ENCODE measurements at places on chromosomes 2 and 18.

- no peak for DNase-seq
Observed at GRCh38 chr2:100235098-100235497, 87.2 kb downstream of the LONRF2 start.

GRCh38 chr18:62321201-62321600 lies 3.9 kb upstream of the TNFRSF11A start:
- no peak for DNase-seq

- no peak for DNase-seq
Observed at GRCh38 chr2:224400886-224401632, 848 bp downstream of the FAM124B start.

DNA sequence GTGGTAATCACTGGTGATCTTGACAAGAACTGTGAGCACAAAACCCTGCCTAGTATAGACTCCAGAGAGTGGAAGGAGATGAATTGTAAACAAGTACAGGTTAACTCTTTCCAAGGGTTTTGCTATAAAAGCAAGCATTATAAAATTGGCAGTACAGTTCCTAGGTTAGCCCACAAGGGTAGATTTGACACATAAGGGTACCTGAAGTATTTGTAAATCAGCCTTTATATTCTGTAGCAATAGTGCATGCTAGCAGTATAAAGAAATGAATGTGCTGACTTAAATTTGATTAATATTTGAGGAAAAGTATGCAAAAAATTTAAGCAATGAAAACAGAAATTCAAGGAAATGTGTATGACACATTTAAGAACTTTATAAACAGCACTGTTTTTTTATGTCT lies 42.4 kb downstream of the SP3 start:
- no peak for DNase-seq

- DNase-seq, result no peak
Observed at GRCh38 chr2:44269831-44270230, 5.4 kb upstream of the SLC3A1 start.

GRCh38 chr2:151052850-151053660 lies 208.6 kb downstream of the RBM43 start:
- no peak for DNase-seq

DNA sequence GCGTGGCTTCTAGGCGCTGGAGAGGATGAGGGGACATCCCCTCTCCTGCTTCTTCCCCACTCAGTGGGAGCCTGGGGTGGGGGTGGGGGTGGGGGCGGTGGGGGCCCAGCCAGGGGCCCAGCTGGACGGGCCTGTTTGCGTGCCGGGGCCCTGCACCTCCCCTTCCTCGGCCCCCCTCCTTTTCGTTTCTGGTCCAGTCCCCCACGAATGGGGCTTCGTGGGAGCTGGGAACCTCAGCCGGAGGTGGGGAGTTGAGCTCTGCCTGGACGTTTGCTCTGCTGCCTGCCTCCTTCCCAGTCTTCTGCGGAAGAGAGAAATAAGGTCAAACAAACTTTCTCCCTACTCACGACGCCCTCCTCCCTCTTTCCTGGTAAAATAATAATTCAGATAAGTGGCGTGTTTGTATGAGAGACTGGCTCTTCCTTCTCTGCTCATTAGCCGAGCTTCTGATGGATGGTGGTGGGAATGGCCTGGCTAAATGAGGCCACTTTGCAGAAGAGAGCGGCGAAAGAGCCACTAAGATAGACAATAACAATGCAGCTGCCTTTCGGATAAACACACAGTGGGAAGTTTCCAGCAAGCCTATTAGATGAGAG lies 782 bp downstream of the MTA3 start:
- DNase-seq, result no peak

GRCh38 chr18:76712511-76713140 lies 109.7 kb upstream of the ZNF236 start:
- DNase-seq, result no peak

DNA sequence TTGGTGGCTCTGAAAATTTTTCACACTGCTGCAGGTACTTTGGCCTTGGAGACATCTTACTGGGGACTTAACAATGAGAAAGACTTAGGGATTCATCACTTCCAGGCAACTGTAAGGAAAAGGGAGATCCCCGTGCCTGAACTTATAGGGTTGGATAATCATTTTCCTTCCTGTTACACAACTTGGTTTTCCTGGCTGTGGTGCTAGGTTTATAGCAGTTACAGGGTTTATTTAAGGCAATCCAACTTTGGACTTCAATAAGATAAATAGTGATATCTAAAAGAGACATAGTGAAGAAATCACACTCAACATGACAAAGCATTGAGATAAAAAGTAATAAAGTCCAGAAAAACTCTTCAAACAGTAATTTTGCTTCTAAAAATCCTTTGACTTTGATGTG lies 70.2 kb upstream of the RAPH1 start:
- DNase-seq, result no peak

DNA sequence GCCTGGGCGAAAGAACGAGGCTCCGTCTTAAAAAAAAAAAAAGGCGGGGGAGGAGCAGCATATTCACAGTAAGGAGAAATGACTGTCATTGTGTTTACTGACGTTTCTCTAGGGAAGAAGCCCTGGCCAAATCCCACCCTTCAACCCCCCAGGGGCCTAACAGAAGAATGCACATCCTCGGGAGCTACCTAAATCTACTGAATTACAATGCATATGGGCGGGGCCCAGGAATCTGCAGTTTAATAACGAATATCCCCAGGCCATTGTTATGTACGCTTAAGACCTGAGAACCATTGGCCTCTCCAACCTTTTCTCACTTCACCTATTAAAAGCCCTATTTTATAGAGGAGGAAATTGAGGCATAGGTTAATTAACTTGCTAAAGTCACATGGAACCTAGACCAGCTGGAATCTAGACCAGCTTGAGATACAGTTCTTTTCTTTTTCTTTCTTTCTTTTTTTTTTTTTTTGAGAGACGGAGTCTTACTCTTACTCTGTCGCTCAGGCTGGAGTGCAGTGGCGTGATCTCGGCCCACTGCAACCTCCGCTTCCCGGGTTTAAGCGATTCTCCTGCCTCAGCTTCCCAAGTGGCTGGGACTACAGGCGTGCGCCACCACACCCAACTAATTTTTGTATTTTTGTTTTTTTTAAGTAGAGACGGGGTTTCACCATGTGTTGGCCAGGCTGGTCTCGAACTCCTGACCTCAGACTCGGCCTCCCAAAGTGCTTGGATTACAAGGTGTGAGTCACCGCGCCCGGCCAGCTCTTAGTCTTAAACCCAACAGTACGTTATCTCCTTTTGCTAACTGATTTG lies 708 bp upstream of the RIF1 start:
- no peak for DNase-seq

- no peak for DNase-seq
Observed at GRCh38 chr2:41234093-41234492, 782.2 kb upstream of the SLC8A1 start.

- no peak for DNase-seq
Observed at GRCh38 chr18:12074736-12075135, 18.9 kb upstream of the ANKRD62 start.

GRCh38 chr2:121297217-121297830 lies 12.3 kb upstream of the TFCP2L1 start:
- DNase-seq, result no peak

GRCh38 chr2:54569745-54570301 lies 113.7 kb downstream of the SPTBN1 start:
- DNase-seq, result no peak

GRCh38 chr2:131105950-131106801 lies 1.0 kb downstream of the PLEKHB2 start:
- DNase-seq, result no peak

DNA sequence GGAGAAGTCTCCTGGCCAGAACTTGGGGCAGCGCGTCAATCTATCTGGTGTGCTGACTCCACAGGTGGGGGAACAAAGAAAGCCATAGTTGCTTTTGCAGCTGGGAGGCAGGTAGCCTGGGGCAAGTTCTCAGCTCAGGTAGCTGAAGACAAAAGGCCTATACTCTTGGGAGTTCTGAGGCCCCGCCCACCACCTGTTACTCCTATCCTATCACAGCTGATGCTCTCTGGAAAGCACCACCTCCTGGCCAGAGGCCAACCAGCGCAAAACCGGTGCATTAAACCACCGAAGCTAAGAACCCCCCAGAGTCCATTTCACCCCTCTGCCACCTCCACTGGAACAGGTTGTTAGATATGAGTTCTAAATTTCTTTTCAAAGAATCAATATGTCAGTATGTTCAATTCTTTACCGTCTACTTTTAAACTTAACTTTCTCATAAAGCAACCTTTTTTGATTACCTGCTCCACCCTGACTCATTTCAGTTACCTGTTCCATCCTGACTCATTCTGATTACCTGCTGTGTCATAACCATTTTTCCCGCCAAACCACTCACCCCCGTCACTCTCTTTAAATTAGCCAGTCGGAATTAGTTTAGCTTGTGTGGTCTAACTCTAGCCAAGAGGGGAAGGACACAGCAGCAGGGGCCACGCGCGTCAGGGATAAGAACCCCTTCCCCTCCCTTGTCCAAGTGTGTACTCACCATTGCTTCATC lies 43.4 kb downstream of the UPP2 start:
- no peak for DNase-seq

- no peak for DNase-seq
Observed at GRCh38 chr2:196046123-196046917, 22.3 kb downstream of the DNAH7 start.

DNA sequence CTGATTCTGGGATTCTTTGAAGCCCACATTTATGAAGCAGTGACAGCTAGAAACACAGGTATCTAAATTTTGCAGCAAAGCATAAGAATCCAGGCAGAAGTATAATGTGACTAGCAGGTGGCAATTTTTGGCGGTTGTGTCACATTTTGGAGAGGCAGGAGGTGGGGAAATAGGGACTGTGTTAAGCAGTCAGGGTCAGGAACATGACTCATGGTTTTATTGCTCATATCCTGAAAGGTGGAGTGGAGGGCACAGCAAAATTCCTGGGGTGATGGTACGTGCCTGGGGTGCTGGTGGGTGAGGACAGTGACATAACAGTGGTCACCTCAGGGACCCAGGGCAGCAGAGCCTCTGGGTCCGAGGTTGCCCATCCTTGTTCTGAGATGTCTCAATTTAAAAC lies 63.5 kb upstream of the TTN start:
- no peak for DNase-seq

- DNase-seq, result no peak
Observed at GRCh38 chr2:37705191-37705590, 33.7 kb upstream of the CDC42EP3 start.

DNA sequence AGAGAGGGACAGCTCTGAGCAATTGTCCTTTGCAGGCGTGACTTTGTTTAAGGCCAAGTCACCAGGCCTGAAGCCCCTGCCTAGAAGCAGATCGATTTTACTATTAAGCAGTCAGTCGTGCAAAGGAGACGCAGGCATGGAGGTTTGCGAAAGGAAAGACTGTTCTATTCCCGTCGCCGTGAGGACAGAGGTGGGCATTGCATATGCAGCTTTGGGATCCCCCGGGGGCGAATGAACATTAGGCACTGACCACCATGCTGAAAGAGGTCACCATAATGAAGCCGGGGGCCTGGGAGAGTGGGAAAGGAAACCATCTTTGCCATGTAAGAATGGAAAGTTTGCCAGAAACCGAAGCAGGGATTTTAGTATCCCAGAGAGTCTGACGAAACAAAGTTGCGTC lies 231.6 kb downstream of the BCL11A start:
- no peak for DNase-seq

DNA sequence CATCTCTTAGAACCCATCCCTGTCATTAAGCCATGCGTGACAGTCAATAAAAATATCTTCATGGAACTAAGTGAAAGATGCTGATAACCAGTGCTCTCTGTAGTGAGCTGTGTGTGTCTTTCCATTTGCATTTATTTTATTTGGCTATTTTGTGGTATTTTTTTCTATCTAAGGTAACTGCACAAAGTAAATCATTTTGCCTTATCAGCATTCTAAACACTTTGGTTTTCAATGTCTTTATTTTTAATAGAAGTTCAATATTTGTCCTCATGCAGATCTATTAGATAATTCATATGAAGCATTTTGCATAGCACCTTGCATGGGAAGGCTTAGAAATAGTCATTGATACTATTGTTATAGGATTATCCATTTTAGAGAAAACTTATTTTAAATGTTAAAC lies 163.6 kb upstream of the TANK start:
- DNase-seq, result no peak

DNA sequence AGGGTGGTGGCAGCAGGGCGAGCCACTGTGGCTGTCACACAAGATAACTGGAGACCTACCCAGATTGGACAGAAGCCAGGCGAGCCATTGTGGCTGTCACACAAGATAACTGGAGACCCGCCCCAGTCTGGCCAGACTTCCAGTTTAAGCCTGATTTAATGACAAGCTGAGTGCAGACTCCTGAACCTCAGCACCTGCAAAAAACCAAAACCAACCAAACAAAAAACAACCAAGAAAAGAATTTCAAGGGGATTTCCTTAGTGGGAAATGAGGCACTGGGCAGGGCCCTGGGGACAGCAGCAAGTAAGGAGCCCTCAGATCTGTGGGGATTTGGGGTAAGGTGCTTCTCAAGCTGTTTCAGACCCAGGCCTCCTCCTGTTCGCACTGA lies 95.2 kb upstream of the BOD1L2 start:
- DNase-seq, result no peak

- DNase-seq, result no peak
Observed at GRCh38 chr18:75395137-75395536, 32.4 kb downstream of the SMIM21 start.

- DNase-seq, result no peak
Observed at GRCh38 chr2:109402980-109403840, 210.6 kb downstream of the SEPTIN10 start.

DNA sequence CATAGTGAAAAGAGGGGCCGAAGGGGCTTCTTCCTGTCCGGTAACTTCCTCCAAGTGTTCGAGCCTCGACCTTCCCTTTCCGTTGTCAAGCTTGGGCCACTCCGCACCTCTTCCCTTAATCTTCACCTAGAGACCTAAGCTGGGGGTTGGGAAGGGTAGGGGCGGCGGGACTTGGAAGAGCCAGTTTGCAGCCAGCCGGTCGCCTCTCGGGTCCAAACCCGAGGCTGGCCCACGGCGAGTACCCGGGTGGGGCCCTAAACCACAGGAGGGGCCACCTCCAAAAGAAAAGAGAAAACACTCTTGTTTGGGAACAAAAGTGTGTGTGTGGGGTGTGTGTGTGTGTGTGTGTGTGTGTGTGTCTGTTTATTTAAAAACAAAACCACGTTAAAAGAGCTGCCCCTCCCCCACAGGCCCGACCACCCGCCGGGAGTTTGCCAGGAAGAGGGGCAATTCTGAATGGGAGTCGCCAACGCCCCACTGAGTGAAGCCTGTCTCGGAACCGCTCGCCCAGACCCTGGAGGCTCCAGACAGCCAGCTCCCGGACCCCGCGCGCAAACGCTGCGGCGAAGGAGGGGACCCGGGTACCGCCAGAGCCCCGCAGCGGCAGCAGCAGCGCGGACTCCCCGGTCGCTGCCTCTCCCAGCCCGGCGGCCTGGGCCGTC lies 488 bp upstream of the RHOB start:
- no peak for DNase-seq
